Stimulated activated naive CD8-positive, alpha-beta T cell treated with anti-CD3 and anti-CD28 coated beads, Interleukin-15, Interleukin-2, amounts not matched to agents 100 U/mL and 50 U/mL, for 24 hours (primary cell): ENCODE measurements at places on chromosomes 5 and 9.

DNA sequence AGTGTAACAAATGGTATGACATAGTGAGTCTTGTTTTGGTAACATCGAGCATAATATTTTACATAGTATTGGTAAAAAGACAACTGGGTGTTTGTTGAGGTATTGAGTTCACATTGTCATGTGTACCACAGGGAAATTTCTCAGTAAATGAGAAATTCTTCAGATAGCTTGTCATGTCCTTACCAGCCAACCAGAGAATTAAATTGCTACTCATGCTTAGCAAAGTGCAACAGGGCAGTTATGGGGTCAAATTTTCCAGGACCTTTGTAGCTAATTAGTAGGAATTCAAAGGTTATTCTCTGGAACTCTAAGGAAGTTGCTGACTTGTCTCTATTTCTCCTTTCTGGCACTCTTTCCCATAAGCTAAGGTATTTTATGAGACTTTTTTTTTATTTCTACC is 595.7 kb downstream of the EFNA5 start:
- no peak for DNase-seq

DNA sequence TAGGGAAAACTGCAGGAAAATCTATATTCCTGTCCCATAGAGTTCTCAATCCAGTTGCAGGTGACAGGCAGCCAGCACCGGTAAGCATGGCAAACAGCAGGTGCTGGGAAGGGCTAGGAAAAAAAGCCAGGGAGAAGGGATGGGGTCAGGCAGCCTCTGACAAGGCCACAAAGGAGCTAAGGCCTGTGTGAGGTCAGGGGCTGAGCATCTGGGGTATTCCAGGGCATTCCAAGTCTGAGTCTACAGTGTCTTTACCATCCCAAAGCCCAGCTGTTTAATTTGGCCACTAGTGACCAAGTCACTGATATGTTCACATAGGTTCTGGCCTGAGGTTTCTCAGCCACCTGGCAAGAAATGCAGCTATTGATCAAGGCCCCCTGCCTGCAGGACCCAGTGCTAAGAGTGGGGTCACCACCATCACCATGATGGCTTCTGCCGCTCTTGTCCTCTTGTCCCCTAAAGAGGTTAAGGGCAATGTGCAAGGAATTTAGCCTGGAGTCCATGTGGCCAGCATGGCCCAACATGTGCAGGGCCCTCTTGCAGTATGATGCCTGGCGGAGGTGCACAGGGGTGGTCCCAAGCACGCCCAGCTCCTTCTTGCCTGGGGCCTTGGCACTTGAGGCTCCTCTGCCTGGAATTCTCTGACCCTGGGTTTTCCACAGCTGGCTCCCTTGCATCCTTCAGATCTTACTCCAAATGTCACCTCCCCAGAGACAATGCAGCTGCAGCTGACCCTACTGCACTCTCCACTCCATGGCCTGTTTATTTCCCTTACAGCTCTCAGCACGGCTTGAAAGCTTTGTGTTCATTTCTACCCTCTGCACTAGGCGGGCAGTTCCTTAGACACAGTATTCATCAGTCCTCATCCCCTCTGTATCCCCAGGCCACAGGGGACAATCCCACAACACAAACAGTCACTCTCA is 213.1 kb downstream of the MSX2 start:
- DNase-seq = no peak

GRCh38 chr9:131732636-131733289 is 7.1 kb downstream of the RAPGEF1 start:
- no peak for DNase-seq

GRCh38 chr9:106916466-106917235 is 53.7 kb downstream of the ZNF462 start:
- no peak for DNase-seq

- no peak for DNase-seq
Measured at GRCh38 chr9:69546265-69546664, 125.9 kb downstream of the APBA1 start.

GRCh38 chr5:1793301-1793740 is 6.3 kb downstream of the MRPL36 start:
- DNase-seq = peak; percentile 68

GRCh38 chr5:77103457-77103856 is 16.4 kb upstream of the ZBED3 start:
- no peak for DNase-seq

- no peak for DNase-seq
Measured at GRCh38 chr9:129075996-129076639, 4.8 kb upstream of the DOLPP1 start.

GRCh38 chr5:141298376-141298775 is 5.5 kb downstream of the SLC25A2 start:
- DNase-seq = no peak

GRCh38 chr5:180438785-180439780 is 55.1 kb upstream of the CNOT6 start:
- DNase-seq = no peak

- no peak for DNase-seq
Measured at GRCh38 chr5:127011153-127011552, 19.2 kb downstream of the MARCHF3 start.

- no peak for DNase-seq
Measured at GRCh38 chr5:35233601-35234000, 3.3 kb upstream of the PRLR start.

GRCh38 chr5:141508798-141509611 is 20.1 kb downstream of the PCDHGC5 start:
- DNase-seq = peak; percentile 30

DNA sequence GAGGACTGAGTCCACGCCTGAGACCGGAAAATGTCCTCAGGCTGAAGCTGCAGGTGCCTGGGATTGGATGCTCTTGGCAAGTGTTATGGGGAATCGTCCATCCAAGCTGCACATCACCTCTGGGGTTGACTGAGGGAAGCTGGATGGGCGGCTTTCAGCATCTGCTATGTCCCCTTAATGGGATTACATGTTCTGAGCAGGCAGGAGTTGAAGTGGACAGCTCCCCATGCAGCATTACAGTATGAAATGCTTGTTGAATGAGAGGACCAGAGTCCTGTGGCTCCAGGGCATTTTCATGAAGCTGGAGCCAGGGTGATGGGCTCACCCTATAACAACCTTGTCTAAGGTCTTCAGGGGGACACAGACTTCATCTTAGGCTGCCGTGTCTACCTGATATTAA is 270.9 kb downstream of the HSPA4 start:
- DNase-seq = no peak

DNA sequence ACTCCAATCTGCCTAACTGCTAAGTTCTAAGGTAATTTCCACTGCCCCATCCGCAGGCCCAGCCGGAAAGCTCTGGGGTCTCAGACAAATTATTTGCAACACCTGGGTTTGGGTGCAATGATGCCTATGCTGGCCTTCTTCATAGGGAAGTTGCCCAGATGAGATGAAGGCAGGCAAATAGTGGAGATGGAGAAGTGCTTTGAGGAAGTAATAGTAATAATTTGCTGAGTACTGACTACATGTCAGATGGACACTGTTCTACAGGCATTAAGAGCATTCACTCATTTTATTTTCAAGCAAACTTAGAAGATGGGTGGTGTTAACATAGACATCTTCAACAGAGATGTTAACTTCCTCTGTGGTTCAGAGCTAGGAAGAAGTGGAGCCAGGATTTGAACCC is 3.8 kb downstream of the PCDH12 start:
- DNase-seq = no peak

- peak; percentile 49 for DNase-seq
Measured at GRCh38 chr9:133375116-133375723, 640 bp downstream of the SURF4 start.

GRCh38 chr5:14178091-14178490 is 34.9 kb downstream of the TRIO start:
- no peak for DNase-seq

- DNase-seq = no peak
Measured at GRCh38 chr9:91182429-91183225, 179.1 kb downstream of the AUH start.

- DNase-seq = no peak
Measured at GRCh38 chr9:128190516-128191405, 611 bp downstream of the CIZ1 start.

- no peak for DNase-seq
Measured at GRCh38 chr5:94675965-94676618, 57.6 kb downstream of the SLF1 start.

DNA sequence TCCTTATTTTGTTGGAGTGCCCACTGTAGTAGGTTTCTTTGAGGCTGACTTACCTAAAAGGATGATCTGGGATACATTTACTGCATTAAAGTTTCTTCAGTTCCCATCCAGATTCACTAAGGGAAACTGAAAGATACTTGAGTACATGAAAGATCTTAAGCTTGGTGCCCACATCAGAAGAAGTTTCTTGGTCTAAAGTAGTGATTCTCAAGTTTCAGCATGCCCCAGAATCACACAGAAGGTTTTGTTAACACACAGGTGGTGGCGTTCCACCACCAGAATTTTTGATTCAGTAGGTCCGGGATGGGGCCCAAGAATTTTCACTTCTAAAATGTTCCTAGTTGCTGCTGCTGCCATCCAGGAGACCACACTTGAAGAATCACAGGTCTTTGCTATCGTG is 171.0 kb downstream of the ZNF462 start:
- no peak for DNase-seq

DNA sequence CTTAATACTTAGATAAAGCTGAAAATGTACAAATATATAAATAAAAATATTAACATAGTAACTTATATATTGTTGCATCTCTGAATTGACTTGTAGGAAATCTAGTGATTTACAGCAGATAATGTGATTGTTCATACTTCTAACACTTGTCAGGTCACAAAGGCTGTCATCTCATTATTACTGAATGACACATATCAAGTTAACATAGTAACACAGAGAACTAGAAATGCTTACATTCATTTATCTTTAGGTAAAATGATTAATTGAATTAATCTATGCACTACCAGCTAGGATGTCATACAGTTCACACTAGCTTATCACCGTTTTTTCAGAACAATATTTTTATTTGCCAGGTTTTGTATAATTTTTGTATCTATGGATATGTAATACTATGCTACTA is 189.8 kb upstream of the SH3GL2 start:
- no peak for DNase-seq

DNA sequence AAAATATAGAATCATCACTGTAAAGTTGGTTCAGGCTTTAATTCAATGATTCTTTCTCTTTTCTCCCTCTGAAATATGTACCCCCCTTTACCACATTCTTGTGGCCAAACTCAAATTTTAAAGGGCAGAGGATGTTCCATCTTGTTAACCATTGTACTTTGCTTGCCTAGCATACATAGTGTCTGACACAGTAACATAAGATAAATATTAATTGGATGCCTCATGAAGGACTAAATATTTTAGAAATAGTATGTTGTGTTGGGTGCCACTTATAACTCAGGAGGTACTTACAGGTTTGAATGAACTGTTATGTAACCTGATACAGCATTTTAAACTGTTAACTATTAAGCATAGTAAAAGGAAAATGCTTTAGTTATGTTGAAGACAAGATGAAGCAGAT is 71.5 kb downstream of the NIPBL start:
- no peak for DNase-seq

- DNase-seq = no peak
Measured at GRCh38 chr9:26779062-26779461, 113.5 kb downstream of the CAAP1 start.

DNA sequence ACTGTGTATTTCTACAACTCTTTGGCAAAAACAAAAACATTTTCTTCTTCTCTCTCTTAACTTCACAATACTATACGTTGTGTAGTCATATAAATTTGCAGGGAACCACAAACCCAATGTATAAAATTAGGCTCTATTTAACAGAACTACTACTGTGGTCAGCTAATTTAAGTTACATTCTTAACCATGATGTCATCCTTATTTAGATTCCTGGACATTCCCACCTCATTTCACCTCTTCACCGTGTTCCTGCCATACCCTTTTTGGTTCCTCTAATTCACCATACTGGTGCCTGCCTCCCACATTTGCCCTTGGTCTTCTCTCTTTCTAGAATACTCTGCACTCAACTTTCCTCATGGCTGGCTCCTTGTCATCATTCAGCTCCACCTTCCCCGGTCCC is 75.7 kb upstream of the SH3GL2 start:
- no peak for DNase-seq

DNA sequence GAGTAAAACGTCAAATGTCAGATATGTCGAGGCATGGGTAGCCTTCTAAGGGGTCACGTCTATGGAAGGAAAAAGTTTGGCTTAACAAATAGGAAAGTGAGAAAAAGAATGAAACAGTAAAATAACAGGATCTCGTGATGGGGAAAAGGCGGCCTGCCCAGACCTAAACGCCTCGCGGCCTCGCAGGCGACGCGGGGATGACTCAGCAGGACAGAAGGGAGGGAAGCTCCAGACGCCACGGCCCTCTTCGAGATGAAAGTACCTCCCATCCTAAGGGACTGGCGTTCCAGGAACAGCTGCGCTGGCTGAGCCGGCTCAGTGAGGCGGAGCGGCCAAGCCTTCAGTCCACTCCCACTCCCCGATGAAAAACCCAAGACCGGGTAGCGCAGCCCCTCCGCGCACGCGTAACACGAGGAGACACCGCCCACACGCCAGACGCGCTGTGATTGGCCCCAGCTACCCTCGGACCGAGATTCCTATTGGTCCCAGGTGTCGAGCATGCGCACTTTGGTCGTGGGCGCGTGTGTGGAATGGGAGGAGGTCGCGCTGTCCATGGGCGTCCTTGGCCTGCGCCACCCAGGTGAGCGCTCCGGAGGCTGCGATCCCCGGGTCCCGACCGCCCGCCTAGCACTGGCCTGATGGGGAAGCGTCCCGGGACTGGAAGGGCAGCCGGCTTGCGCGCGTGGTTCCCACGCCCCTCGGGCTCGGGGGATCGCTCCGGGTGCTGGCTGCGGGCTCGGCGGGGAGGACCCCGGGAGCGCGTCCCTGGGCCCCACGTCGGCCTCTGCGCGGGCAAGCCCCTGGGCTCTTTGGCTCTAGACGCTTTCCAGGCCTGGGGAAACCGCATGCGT is 588.5 kb downstream of the MTRR start:
- peak; percentile 84 for DNase-seq

DNA sequence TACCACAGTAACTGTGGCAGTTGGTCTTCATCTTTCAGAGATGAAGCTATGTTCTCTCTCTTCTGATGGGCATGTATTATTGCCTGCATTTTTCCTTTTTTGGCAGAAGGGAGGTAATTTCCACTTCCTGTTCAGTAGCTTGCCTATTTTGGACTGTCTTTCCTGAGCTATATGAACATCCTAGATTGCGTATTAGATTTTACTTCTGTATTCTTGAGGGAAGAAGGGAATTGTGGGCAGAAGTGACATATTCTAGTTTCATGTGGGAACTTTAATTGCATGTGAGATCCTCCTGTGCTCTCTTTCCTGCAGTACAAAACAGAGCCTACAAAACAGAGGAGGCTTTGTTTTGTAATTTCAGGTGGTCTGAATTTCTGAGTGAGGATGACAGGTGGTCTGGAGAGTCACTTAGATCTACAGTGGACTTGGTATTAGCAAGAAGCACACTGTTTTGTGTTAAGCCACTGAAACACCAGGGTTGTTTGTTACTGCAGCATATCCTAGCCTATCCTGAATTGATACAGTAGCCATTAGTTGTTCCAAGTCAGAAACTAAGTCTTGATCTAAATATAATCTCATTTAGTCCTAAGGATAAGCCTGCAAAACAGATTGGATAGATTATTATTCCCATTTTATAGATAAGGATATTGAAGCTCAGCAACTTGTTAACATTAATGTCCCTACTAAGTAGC is 68.1 kb downstream of the AOPEP start:
- no peak for DNase-seq

- no peak for DNase-seq
Measured at GRCh38 chr9:78383130-78383529, 86.2 kb downstream of the PSAT1 start.

- DNase-seq = no peak
Measured at GRCh38 chr5:55393501-55394175, 85.8 kb downstream of the MTREX start.

GRCh38 chr5:150650021-150651006 is 9.9 kb downstream of the SYNPO start:
- DNase-seq = no peak
